Aorta (tissue), 5 donors: ENCODE measurements at places on chromosomes 5 and 9. TPM values are rescaled to one million over a fixed set of nuclear protein-coding genes. Genes with fewer than 3 reads are reported as not detected.

SVEP1 gene
- 74.6 TPM for total RNA-seq

PCYOX1L gene
- 3.1 TPM for total RNA-seq

LCN15 gene
- total RNA-seq: not detected

TEK gene
- 26.0 TPM for total RNA-seq

PDZD2 gene
- 7.8 TPM for total RNA-seq

CD74 gene
- 677 TPM for total RNA-seq

TRIM7 gene
- 3.0 TPM for total RNA-seq

NUTM2G gene
- total RNA-seq: not detected
